ENCODE measurements at places on chromosomes 7 and 10. TPM values are rescaled to one million over a fixed set of nuclear protein-coding genes. Genes with fewer than 3 reads are reported as not detected.
A peak's percentile ranks its signal among the peaks of the same experiment; 100 is the strongest.

DNA sequence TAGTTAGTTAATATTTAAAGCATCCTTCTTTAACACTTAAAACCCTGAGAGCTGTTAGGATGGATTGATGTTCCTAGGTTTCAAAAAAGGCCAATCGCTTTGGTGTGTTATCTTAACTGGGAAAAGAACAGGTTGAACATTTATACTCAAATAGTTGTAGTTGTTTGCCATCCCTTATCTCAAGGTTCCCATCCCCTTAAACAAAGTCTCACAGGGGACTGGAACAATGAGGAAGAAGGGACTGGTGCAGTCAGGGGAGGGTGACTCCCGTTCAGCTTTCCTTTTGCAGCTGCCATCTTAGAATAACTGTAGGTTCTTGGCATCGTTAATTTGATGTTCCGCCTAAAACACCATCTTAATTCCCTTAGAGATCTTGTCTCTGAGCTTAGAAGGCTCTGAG lies 2.6 kb upstream of the KBTBD2 start:
- DNase-seq, result no peak

- DNase-seq, result no peak
Measured at GRCh38 chr10:27748601-27749000, 3.0 kb upstream of the MKX start.

DNA sequence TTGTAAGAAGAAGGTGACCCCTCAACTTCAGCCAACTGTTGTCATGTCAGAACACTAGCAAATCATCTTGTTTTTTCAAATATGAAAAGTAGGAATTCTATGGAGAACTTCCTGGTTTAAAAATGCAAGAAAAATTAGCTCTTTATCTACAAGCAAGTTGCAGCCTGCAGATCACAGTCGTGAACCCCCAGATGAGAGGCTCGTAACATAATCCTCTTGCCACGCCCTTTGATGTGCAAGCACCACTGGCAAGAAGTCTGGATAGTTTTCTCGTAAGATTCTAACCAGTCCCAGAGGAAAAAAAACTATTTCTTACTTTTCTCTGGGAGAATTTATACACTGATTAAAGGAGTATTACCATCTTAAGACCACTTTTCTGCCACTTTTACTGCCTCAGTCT lies 132.3 kb downstream of the DPY19L1 start:
- no peak for DNase-seq

DNA sequence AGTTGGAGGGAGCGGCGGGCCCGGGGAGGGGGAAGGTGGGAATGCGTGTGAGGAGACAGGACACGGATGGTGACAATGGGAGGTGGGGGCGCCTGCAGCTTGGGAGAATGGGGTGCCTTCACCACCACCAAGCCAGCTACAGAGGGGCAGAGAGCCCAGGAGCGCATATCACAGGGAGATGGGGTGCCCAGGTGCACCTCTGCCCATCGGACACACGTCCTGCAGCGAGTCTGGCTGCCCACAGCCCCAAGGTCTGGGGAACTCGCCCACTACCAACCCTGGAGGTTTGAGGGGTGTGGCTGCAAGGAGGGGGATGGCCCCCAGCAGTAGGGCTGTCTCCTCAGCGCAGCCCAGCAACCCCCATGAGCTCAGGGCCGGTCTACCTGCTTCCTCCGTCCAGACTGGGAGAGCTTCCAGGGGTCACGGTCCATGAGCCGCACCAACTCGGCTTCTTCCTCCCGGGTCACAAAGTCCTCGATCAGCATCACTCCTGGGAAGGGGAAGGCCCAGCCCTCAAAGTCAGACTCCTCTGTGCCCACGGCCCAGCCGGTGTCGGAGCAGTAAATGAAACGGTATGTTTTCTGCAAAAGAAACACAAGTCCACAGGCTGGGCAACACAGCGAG lies 5.3 kb downstream of the ALKBH4 start:
- no peak for DNase-seq

- DNase-seq, result no peak
Measured at GRCh38 chr10:104938031-104938430, 296.9 kb downstream of the SORCS3 start.

DNA sequence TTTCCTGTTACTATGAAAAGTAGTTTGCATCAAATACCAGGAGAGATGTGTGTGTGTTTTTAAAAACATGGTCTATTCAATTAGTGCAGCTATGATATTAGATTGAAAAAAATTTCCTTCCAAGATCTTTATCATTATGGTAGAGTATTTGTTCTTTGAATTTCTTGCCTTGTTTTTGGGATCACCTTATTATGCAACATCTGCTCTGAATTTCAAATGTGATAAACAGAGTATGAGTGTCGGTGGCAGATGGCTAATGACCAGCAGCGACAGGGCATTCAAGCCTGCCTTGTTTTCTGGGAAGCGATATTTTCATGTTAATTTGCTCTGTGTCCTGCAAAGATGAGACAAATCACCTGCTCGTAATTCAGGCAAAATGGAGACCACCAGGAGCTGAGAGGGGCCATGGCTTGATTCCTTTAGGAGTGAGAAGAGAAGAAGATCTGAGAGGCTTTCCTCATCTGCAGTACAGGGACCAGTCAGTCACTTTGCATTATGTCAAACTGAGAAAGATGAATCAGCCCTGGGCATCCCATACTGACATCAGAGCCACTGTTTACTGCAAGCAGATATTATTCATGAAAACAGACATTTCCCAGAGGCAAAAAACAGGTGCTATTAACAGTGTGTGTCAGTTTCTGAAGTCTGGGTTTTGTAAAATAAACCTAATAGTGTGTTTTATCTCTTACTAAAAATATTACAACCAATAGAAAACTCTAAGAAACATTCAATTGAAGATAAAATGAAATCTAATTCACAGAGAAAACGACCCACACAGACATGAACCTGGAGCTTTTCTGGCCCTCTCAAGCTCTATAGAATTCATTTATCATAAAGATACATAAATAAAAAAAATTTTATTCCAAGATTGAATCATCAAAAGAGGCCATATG lies 67.6 kb downstream of the CDK6 start:
- DNase-seq, result no peak

- DNase-seq, result no peak
Measured at GRCh38 chr7:25240896-25241295, 12.6 kb upstream of the NPVF start.

DNA sequence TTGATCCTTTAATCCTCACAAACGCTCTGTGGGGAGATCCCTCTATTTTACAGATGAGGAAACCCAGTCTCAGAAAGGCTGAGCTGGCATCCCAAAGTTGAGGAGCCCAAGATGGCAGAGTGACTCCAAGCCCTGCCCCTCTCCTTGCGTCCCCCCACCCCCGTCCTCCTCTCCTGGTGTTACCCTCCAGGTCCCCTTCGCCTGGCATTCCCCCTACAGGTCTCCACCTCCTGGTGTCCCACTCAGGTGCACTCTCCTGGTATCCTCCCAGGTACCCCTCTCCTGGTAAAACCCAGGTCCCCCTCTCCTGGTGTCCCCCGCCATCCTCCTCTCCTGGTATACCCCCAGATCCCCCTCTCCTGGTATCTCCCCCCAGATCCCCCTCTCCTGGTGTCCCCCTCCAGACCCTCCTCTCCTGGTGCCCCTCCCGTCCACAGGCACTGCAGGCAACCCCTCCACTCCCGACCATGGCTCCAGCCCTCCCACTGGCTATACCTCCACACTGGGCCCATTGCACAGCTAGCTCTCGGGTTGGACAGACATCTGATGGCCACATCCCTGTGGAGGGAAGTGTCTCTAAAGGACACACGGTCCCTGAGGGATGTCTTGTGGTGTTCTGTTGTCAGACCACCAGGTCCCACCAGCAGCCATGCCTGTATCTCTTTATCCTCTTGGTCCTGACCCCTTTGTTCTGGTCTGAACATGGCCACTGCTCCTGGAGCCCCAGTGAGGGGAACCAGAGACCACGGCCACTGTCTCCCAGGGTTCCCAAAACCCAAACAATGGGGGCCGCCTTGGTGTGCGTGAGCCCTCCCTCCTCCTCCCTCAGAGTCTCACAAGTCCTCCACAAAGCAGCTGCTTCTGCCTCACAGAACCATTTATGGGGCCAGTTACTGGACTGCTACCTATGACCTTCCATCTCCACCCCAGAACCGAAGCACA lies 37.2 kb downstream of the CALML3 start:
- no peak for DNase-seq

GRCh38 chr7:20019757-20020432 lies 197.3 kb downstream of the MACC1 start:
- DNase-seq, result no peak

DNA sequence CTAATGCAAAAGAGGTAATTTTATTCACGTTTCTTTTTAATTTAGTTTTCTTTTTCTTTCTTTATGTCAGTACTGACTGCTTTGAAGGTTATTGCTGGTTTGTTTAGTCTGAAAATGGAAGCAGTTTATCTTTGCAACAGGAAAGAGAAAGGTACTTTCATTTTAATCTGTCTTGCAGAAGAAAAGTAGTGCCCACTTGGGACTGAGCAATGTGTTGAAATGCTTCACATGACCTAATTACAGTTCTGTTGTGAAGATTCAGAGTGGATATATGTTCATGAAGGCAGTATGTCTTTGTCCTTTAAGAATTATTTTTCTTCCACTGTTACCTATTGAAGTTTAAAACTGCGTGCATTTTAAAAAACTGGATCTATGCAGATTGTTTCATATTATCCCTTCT lies 80.1 kb downstream of the ANKIB1 start:
- DNase-seq, result no peak

- no peak for DNase-seq
Measured at GRCh38 chr7:142383841-142384492, 126.1 kb upstream of the PRSS58 start.

- no peak for DNase-seq
Measured at GRCh38 chr10:97852840-97853405, 3.3 kb downstream of the GOLGA7B start.

- DNase-seq, result no peak
Measured at GRCh38 chr10:33616956-33617355, 282.5 kb upstream of the NRP1 start.

DNA sequence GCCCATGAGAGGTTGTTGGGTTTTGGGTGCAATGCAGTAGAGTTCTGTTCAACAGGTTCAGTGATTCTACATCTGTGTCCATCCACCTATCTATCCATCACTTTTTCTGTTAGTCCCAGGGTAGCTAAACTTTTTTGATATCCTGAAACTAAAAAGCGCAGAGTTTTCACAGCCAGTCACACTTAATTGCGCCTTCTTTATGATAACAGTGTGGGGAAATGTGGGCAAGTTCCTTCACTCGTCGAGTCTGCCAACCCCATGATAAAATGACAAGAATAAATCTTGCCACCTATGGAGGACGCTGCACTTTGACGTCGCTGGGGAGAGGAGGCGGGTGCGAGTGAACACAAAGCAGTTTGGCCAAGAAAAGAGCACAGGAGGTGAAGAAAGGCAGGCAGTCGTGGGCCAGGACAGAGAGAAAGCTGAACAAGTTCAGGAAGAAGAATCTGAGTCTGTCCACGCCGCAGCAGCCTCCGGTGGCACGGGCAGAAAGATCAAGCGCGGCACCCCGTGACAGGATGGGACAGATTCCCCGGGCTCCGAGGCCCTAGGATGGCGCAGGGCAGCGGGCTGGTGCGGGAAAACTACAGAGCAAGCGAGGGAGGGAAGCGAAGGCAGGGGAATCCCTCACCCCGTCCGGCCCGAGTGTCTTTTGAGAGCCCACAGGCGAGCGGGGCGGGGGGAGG lies 9.2 kb downstream of the SP8 start:
- no peak for DNase-seq

GRCh38 chr7:46658281-46658680 lies 737.2 kb upstream of the IGFBP3 start:
- DNase-seq, result no peak

DNA sequence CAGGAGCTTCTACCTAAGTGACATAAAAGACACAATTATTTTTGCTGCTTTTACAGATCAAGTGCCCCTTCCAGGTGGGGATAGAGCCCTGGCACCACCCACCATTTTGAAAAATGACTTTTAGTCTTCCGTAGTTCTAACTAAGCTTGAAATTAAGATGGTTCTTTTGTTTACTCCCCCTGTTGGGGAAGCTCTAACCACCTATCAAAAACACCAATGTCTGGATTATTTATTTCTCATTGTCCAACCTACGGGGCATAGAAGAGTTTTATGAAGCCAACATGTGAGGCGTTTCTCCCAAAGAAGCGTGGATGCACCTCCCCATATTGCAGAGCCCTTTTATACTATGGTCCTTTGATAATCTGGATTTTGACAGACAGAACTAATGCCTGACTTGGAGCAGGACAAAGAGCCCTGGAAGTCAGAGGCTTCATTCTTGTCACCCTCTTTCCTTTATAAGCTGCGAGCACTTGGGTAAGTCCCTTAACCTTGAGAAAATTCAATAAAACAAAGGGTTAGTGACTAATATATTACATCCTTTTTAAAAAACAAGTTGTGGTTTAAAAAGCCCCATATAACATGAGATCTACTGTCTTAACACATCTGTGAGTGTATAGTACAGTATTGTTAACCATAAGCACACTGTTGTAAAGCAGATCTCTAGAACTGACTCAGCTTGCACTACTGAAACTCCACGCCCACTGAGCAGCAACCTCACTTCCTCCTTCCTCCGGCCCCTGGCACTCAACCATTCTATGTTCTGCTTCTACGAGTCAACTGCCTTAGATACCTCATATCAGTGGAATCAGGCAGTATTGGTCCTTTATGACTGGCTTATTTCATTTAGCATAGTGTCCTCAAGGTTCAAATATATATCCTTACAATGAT lies 67.5 kb downstream of the ATXN7L1 start:
- DNase-seq, result peak; percentile 62

DNA sequence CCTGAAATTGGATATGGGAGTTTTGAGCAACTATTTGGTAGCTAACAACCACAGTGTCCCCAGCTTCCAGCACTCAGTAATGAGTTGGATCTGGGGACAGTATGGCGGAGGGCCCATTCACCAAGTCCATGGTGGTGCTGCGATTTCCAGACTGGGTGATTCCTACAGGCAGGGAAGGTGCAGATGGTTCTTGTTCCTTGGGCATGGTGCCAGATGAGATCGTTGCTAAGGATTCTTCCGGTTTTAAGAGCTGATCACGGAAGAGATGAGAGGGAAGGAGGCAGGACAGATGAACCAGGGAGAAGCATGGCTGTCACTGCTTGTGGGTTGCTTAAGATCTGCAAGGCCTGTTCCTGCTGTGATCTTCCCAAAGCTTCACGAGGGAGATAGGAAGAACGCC lies 380.3 kb downstream of the TCERG1L start:
- no peak for DNase-seq

DNA sequence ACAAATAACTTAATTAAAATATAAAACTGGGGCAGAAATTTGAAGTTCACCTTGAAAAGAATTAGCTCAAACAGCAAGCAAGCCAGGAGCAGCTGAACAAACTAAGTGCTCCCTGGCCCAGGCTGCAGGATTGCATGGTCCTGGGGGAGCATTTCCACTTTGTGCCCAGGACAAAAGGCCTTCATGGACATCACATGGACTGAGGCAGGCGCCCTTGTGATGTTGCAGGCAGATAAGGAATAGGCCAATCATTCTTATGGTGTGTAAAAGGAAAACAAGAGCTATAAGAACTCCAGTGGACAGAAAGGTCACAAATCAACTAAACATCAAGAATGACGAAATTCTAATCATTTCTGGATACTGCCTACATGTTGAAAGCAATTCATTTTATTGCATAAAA lies 17.5 kb upstream of the TECTB start:
- DNase-seq, result no peak

Gene DPP6
- not detected for polyA plus RNA-seq

Gene LRRC17
- not detected for polyA plus RNA-seq

Gene ZNF727
- not detected for polyA plus RNA-seq

Gene PARG
- polyA plus RNA-seq, result 14.8 TPM

Gene RHOBTB1
- not detected for polyA plus RNA-seq

Gene DLG5
- not detected for polyA plus RNA-seq

Gene INA
- not detected for polyA plus RNA-seq

Gene SP8
- polyA plus RNA-seq, result not detected

Gene CTAGE8
- polyA plus RNA-seq, result 0.45 TPM

Gene CYP3A5
- polyA plus RNA-seq, result 0.45 TPM

Gene LRIT1
- polyA plus RNA-seq, result not detected

Measured in CD4-positive, alpha-beta memory T cell (primary cell).